HCEC 1CT (cell line): ENCODE measurements at places on chromosomes 11 and 22.
A peak's percentile ranks its signal among the peaks of the same experiment; 100 is the strongest.

DNA sequence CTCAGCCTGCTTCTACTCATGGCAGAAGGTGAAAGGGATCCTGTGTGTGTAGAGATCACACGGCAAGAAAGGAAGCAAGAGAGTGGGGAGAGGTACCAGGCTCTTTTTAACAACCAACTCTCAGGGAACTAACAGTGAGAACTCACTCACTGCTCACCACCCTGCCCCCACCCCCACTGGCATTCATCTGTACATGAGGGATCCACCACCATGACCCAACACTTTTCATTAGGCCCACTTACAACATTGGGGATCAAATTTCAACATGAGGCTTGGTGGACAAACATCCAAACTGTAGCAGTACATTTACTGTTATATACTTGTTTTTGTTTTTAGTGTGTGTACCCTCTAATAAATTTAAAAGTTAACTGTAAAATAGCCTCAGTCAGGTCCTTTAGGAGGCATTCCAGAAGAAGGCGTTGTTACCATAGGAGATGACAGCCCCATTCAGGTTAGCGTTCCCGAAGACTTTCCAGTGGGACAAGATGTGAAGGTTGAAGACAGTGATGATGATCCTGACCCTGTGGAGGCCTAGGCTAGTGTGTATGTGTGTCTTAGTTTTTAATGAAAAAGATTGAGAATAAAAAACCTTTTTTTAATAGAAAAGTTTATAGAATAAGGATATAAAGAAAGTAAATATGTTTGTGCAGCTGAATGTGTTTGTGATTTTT lies 11.3 kb downstream of the CUL5 start:
- peak; percentile 44 for DNase-seq

GRCh38 chr22:49257551-49257961 lies 570.1 kb downstream of the BRD1 start:
- no peak for DNase-seq

GRCh38 chr11:124889191-124890091 lies 8.2 kb downstream of the ROBO4 start:
- DNase-seq, result no peak

DNA sequence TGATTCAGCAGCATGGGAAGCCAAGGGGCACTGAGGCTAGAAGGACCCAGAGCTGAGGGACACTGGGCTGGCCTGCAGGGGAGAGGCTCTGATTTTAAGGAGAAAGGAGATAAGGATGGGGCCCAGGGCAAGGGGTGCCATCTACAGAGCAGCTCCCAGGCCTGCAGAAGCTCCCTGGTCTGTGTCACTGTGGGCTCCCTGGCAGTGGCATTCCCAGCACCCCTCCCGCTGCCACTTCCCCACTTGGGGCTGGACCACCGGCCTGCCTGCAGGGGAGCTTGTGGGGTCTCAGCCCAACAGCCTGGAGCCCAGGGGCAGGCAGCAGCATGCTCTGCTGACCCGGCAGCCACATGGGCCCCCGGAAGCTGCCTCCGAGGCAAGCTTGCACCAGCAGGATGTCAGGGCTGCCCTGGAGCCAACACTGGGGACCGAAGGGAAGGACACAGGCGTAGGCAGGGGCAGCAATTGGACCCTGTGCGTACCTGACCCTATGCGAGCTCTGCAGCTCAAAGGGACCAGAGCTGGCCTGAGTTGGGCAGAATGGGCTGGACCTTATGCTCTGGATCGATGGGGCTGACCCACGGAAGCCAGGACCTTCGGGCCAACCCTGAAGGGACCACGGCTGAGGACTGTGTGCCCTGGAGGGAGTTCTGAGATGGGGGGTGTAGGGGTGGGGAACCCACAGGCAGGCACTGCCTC lies 35.4 kb upstream of the WNT7B start:
- no peak for DNase-seq

DNA sequence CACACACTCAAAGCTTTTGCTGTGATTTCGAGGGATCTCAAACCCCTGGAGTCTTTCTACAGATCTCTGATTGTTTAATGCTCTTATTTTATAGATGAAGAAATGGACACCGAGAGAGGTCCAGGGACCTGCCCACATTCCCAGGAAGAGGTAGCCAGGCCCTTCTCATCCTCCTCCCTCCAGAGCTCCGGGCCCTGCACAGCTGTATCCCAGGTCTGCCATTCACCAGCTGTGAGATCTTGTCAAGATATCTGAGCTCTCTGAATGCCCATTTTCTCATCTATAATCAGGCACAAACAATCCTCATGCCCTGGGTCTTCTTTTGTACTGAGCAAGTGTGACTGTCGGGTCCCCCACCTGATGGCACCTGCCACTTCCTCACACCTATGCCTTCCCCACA lies 98.2 kb upstream of the ALX4 start:
- DNase-seq, result no peak

- DNase-seq, result peak; percentile 85
Measured at GRCh38 chr11:61893981-61894380, 2.6 kb upstream of the FADS3 start.

DNA sequence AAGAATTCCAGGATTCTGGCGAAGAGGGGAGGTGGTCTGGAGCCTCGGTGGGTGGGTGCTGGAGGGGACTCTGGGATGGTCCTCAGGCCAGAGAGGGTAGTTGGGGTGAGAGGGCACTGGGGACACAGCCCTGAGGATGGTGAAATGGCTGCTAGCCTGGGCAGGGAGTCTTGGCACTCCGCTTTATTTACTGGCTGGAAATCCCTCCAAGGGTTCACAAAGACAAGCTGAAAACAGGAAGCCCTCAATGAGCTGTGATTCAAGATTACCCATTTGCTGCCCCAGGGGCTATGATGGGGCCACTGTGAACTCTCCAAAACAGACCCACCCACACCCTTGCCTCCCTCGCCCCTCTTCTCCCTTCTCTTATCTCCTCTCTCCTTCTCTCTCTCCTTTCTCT lies 71.9 kb downstream of the FBXO7 start:
- DNase-seq, result no peak

DNA sequence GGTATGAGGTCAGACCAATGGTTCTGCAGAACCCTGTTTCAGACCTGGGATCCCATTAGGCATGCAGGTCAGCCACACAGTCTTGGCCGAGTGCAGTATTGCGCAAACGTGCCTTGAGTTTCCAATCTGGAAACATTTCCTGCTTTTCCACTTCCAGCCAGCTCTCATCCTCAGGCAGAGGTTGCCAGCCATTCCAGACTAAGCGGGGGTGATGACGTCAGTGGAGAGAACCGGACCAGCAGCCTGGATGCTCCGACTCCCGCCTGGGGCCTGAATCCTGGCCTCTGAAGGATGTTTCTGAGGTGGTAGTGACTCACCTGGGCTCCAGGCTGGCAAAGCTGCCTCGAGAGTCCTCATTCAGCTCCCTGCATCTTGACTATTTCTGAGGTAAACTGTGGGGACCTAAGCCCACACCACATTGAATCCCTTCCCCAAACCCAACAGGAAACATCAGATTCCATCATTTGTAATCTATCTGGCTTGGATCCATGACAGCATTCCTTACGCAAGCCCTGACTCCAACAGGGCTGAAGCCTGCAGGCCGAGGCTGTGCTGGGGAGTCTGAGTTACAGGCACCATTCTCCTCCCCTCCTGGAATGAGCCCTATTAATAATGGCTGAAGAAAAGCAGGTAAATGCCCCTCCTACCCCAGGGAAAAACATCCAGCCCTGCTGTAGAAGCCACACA lies 83.0 kb downstream of the ABTB2 start:
- DNase-seq, result peak; percentile 97

GRCh38 chr11:4658629-4659445 lies 15.1 kb downstream of the OR51E1 start:
- no peak for DNase-seq

DNA sequence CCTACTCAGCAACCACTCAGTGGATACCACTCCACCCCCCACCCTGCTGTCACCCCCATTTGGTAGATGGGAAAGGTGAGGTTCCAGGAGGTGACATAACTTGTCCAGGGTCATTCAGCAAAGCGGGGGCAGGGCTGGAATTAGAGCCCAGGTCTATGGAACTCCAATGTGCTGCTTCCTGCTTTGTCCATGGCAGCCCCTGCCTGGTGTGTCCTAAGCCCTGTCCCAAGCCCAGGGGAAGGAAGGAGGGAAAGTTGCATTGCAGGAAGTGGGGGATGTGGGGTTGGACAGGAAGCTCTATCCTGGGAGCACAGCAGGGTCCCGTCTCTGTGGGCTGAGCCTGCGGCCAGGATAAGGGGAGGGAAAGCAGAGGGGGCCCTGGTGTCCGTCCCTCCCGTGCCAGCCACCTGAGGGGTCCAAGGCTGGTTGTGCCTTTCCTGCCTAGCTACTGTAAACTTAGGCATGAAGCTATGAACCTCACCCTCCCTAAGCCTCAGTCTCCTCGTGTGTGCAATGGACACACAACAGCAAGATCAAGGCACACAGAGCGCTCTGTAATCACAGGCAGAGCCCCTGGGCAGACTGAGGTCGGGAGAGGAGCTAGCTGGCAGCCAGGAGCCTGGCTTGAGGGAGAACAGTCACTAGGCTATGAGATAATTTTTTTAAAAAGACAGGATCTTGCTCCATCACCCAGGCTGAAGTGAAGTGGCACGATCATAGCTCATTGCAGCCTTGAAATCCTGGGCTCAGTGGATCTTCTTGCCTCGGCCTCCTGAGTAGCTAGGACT lies 12.9 kb downstream of the GAL3ST1 start:
- DNase-seq, result no peak

DNA sequence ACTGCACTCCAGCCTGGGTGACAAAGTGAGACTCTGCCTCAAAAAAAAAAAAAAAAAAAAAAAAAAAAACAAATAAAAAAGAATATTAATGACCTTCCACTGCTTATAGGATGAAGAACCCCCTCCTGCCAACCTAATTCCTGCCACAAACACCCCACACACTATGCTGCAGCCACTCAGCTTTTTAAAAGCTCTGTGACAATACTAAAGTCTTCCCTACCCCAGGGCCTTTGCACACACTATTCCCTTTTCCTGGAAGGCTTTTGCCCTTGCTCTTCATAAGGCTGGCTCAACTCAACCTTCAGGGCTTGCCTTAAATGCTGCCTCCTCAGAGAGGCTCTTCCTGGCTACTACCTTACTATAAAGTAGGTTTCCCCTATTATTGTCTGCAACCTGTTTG lies 10.8 kb upstream of the KCNJ11 start:
- no peak for DNase-seq

DNA sequence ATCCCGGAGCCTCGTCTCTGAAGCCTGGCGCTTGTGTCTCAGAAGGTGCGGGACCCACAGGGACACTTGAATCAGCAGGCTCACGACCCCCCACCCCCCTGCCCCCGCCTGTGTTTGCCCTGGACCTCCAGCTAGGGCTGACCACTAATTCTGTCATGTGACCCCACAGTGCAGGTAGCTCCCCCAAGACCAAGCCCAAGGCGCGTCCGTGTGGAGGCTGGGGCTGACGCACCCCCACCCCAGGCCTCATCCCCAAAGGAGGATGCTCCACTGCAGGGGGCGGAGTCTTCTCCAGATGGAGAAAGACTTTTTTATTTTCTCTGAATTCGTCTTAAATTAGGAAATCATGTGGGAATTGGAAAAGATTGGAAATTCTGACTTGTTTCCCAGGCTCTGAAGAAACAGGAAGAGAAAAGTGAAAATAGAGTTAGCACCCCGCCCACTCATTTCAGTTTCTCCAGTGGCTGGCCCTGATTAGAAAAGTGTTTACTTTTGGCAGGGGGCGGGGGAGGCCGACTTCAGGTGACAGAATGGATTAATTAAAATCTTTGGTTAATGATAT lies 1.0 kb upstream of the RELA start:
- DNase-seq, result peak; percentile 34

GRCh38 chr22:44359496-44360110 lies 46.9 kb upstream of the SHISAL1 start:
- DNase-seq, result no peak

DNA sequence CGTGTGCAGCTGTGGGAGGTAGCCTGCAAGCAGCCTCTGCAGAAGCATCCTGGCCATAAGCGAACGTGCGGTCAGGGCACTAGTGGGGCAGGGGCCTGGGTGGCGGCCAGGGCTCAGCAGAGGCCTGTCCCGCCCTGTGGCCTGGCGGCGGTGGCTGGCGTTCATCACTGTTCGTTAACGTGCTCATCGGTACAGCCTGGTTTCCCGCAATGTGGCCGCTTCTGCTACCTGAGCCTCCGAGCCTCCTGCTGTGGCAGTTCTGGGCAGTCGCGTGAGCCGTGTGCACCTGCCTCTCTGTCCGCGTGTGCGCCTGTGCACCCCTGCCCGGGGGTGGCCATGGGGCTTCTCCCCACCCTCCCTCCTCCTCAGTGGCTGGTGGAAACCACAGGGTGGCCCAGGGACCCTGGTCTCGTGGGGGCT lies 117.9 kb downstream of the KCNQ1OT1 start:
- no peak for DNase-seq

GRCh38 chr11:78037056-78037455 lies 14.0 kb upstream of the KCTD14 start:
- DNase-seq, result no peak

- DNase-seq, result no peak
Measured at GRCh38 chr11:117950301-117950700, 21.1 kb upstream of the TMPRSS13 start.

DNA sequence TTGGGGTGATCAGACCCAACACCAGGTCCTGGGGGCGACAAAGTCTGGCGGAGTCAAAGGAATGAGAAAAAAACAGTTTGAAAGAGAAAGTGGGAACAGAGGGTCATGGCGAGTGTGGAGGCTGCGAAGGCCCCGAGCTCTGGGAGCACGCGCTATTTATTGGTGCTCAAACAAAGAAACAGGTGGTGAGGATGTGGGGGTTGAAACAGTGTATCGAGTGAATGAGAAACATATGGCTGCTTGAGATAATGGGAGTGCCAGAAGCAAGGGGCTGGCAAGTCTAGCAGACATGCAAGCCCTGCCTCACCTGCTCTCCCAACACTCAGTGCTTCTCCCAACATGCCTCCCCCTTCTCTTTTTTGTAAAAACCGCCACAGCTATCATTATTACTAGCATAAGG lies 7.8 kb upstream of the DUSP18 start:
- DNase-seq, result no peak

- DNase-seq, result no peak
Measured at GRCh38 chr11:1224491-1225385, 1.9 kb downstream of the MUC5B start.
